Metanephros (tissue), 2 donors: ENCODE measurements at places on chromosomes 7 and 10. TPM values are rescaled to one million over a fixed set of nuclear protein-coding genes. Genes with fewer than 3 reads are reported as not detected.

CALCR gene
- 1.8 TPM for total RNA-seq

PSMG3 gene
- total RNA-seq: 22.7 TPM

ATOH7 gene
- 1.5 TPM for total RNA-seq

ZNF736 gene
- total RNA-seq: 36.1 TPM

MYL10 gene
- total RNA-seq: 8.8 TPM

NCF1 gene
- 6.5 TPM for total RNA-seq

GIMAP2 gene
- total RNA-seq: 10.0 TPM

TMEM229A gene
- 0.06 TPM for total RNA-seq

PNLIPRP3 gene
- total RNA-seq: not detected

SEMA3E gene
- 2.6 TPM for total RNA-seq

STRA8 gene
- total RNA-seq: 0.23 TPM
